HT1080 (cell line): ENCODE measurements at places on chromosomes 2 and 18. TPM values are rescaled to one million over a fixed set of nuclear protein-coding genes. Genes with fewer than 3 reads are reported as not detected.

- no peak for DNase-seq
These were observed 18.4 kb downstream of the SH2D6 start for GRCh38 chr2:85436836-85437487.

DNA sequence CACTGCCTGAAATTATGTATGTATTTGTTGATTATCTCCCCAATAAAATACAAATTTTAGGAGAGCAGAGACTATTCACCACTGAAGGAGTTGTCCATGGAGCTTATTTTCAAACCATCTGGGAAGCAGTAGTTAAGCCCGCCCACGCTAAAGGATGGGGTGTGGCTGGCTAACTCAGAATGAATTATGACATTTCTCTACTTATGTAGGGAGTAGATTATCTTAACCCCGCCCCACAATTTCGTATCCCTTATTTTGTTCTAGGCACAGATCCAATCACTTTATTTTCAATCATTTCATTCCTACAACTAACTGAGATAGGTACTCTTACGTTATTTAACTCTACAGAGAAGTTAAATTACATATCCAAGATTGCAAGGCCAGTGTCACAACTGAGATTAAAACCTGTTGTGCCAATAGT, 1.4 kb upstream of the LAPTM4A start:
- DNase-seq = peak; percentile 60

DNA sequence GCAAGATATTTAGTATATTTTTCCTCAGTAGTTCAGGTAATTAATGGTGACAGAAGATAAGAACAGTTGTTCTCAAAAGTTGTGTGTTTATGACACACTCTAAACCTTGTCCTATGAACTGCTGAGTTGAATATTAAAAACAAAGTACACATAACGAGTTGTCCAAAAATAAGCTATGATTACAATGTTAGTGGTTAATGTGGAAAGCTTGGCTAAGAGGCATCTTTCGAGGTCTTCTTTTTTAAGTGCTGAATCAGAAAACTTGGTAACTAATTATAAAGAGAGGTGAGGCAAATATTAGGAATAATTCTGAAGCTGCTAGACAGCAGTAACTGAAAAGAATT, 1088.7 kb downstream of the SUCLG1 start:
- no peak for DNase-seq

DNA sequence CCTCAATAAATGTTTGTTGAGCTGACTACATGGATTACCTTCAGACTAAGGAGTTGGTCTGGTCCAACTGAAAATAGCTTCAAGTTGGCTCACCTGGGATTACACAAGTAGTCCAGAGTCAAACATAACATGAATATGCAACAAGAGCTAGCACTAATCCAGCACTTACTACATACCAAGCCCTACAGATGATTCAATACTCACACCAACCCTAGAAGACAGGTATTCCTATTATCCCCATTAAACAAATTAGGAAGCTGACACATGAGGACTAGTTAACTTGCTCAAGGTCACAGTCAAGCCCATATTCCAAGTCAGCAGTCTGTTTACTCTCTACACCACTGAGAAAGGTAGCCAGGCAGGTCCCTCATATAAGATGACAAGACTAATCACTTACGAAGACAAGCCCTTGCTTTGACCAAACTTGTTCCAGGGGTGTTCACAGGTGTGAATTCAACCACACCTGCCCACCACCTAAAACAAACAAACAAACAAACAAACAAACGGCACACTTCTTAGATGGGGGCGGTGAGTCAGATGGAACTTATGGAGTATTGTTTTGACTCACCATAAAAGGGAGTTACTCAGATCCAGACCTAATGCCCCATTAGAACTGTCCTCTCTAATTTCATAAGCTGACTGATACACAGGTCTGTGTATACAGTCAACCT, 29.1 kb downstream of the TMEM131 start:
- DNase-seq = no peak

GRCh38 chr2:109139865-109140396, 10.9 kb downstream of the SH3RF3 start:
- no peak for DNase-seq

- DNase-seq = no peak
These were observed 28.8 kb downstream of the NEMP2 start for GRCh38 chr2:190505696-190506095.

- peak; percentile 2 for DNase-seq
These were observed 90.5 kb downstream of the PMAIP1 start for GRCh38 chr18:59990121-59990823.

The ALPG gene
- total RNA-seq = not detected in 2 replicates

The DYTN gene
- not detected in 2 replicates for total RNA-seq
